ENCODE measurements at places on chromosomes 2 and 18.
A peak's percentile ranks its signal among the peaks of the same experiment; 100 is the strongest.

DNA sequence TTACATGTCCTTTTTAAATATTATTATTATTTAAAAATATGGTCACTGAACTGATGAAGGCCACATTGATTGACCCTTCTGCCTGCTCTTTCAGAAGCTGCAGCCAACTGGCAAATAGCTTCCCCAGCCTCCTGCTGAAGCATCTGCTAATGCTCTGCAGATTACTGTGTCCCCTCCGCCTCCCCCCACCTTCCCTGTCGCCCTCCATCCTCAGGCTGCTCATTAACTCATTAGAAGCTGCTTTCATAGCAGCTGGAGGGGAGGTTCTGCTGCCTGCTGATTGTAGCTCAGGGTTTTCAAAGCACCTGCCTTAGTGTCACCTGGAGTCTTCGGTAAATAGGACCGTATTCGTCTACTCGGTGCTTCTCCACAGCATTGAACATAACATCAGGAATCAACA lies 24.8 kb upstream of the LMAN1 start:
- DNase-seq, result no peak

DNA sequence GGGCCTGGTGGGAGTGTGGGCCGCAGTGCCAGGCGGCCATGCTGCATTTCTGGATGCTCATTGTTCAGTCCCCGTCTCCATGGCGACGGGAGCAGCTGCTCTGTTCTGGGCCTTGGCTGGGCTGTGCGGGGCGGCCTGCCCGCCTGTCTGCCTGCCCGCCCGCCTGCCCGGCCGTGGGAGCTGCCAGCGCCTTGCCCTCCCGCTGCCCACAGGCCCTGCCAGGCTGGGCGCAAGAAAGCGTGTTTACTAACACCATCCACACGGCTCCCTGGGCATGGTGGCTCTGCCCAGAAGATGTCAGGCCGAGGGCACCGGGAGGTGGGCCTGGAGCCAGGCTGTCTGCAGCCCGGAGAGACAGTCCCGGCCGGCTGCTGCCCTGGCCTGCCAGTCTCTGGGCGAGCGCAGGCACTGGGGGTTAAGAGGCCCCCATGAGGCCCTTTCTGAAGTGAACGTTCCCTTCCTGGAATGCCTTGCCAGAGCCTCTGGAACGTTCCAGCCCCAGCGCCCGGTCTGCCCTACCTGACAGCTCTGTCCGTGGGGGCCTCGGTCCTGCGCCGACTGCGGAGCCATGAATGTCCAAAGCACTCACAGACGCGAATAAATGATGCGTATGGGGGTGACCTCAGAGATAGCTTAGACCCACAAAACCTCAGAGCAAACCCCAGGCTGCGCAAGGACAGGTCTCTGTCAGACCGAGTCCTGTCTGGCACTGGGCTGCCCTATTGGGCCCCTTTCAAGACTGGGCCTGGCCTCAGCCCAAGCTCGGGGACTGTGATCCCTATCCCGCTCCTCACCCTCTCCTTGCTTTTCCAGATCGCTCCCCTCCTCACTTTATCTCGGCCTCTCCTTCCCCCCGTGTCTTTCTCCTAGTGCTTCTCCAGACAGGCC lies 44.3 kb downstream of the MYCN start:
- no peak for DNase-seq

DNA sequence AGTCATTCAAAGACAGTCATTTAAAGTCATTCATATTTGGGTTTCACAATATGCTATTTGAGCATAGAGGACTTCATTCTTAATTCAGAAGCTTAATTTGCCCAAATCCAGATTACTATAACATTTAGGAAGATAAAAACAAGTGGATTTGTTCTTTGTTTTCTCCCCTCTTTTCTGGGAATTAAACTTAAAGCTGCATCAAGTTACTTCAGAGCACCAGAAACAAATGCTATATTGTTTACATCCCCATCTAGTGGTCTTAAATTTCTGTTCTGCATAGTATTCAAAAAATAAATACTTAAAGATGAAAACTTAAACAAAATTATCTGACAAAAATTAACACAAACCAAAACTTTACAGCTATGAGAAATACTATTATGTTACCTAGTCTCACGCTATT lies 34.7 kb upstream of the MARCHF7 start:
- DNase-seq, result no peak

GRCh38 chr2:238584617-238585016 lies 157.9 kb downstream of the ASB1 start:
- no peak for DNase-seq

DNA sequence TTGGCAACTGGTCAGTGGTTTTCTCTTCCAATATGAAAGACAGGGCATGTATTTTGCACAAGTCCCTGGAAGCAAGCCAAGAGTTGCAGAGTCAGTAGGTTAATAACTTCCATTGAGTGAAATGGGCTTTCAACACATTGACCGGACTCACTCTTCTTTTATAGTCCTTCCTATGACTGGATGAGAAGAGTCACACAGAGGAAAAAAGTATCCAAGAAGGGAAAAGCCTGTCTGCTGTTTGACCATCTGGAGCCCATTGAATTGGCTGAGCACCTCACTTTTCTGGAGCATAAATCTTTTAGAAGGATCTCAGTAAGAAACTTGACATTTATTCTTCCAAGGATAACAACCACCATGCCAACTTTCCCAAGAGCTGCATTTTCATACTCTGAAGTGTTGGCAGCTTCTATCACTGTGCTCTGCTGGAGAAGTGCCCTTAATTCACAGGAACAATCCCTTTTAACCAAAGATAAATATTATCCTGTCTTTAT lies 45.4 kb downstream of the RASGRP3 start:
- no peak for DNase-seq

DNA sequence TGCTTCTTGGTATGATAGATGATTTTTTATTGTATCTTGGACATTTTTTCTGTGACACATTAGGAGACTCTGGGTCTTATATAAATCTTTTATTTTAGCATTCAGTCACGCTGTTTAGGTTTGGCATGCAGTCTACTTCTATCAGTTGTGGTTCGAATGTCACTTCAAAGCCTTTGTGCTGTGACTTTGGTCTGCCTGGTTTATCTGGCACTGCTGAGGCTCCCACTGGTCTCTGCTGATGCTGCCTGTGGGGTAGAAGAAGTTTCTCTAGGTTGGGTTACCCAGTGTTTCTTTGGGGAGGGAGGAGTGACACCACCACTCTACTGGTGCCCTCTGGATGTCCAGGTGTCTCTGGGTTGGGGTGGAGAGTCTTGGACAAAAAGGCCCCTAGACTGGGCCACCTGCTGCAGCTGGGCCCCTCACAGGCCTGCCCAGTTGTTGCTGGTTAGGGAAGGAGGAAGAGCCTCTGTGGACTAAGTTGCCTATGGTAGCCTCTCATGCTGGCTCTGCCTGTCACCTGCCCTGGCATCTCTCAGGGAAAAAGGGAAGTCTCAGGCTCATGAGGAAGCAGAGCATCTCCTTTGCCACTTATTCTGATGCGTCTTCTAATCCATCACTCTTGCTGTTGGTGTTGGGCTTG lies 115.4 kb upstream of the HS6ST1 start:
- DNase-seq, result no peak

GRCh38 chr2:74148457-74149246 lies 940 bp upstream of the BOLA3 start:
- no peak for DNase-seq

- no peak for DNase-seq
These were observed 71.5 kb downstream of the ANTXR1 start for GRCh38 chr2:69084492-69084891.

DNA sequence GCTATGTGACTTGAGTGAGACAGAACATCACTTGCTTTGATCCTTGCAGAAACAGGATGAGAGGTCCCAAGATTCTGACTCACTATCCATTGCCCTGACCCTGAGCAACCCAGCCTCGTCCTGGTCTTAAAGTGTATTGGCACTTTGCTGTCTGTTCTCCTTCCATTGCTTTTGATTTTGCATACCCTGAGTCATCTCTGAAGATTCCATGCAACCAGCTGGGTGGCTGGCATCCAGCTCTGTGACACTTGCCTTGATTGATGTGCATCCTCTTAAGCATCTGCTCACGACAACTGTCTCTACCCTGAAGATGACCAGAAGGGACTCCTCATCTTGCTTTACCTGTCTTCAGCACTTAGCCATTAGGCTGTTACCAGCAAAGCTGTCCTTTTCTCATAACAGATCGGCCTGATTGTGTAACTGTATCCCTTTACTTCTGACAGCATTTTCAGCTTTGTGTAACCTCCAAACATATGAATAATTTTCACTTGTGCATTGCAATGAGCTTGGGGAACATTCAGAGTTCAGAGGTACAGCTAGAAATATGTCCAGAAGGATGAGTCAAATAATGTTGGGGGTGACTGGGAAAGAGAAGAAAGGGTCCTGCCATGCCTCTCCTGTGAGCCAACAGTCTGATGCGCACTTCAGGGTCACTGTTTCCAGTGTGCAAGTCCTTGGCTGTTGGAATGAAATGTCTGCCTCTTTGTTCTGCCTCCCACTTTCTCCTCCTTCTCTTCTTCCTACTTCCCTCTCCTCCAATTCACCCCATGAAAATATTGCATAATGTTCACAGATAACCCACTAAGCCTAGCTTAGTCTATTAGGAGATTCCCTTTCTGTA lies 249.7 kb upstream of the OSR1 start:
- DNase-seq, result no peak

DNA sequence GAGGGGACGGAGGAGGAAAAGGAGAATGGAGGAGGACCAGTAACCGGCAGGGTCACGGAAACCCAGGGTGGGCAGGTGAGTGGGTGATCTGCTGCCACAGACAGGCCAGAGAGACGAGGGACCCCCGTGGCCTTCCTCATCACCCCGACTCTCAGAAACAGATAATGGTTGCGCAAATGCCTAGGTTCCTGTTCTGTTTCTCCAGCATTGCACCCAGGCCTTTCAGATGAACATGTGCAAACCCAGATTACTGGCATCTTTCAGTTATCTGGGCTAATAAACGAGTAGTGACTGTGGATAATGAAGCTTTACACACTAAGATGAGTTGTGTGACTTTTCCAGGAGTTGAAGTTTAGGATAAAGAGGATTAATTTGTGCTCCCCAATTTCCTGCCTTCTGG lies 46.5 kb downstream of the TET3 start:
- DNase-seq, result no peak

- peak; percentile 25 for DNase-seq
These were observed 1339.4 kb upstream of the CHAC2 start for GRCh38 chr2:52428224-52428623.

DNA sequence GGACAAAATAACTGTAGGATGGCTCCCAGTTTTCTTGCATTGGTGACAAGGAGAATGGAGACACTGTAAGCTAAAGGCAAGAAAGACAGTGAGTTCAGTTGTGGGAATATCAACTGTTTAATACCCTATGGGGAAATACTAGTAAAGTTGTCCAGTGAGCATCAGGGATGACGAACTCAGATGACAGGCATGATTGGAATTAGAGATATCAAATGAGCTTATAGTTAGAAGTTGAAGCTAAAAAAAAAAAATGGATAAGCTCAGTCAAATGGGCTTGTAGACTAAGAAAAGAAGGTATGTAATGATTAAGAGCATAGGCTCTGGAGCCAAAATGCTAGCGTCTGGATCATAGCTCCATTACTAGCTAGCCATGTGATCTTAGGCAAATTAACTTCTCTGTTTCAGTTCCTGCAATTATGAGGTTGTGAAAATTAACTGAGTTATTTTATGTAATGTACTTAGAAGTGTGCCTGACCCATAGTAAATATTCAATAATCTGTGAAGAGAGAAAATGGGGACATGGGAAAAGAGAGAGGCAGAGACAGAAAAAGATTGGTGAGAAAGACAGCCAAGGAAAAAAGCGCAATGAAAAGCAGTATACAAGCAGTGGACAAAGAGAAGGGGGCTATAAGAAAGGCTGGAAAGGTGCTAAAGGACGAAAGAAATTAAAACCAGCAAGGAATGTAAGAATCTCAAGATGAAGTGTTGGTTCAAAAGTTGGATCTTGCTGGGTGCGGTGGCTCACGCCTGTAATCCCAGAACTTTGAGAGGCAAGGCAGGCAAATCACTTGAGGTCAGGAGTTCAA lies 95.7 kb upstream of the SLC39A10 start:
- DNase-seq, result no peak

GRCh38 chr2:181892799-181893435 lies 1.4 kb downstream of the ITPRID2 start:
- DNase-seq, result no peak

GRCh38 chr2:107717661-107718060 lies 109.0 kb upstream of the RGPD4 start:
- peak; percentile 2 for DNase-seq

- DNase-seq, result no peak
These were observed 51.0 kb downstream of the FAM168B start for GRCh38 chr2:131042148-131042775.
